ENCODE measurements at places on chromosomes 1 and 21.

DNA sequence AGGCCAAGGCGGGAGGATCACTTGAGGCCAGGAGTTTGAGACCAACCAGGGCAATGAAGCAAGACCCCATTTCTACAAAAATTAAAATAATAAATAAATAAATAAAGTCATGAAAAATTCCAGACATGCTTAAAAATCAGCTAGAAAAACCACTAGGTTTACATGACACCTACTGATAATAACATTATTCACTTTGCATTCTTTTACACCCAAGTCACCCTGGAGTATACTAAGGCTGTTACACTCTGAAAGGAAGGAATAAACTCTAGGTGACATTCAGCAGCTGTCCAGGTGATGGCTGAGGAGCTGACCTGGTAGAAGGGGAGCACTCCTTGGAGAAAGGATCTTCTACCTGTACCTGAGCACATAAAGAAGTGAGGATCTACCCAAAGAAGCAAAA is 179.2 kb downstream of the ZNF281 start:
- DNase-seq = no peak

- DNase-seq = no peak
Measured at GRCh38 chr1:116889380-116889779, 20.3 kb upstream of the PTGFRN start.

DNA sequence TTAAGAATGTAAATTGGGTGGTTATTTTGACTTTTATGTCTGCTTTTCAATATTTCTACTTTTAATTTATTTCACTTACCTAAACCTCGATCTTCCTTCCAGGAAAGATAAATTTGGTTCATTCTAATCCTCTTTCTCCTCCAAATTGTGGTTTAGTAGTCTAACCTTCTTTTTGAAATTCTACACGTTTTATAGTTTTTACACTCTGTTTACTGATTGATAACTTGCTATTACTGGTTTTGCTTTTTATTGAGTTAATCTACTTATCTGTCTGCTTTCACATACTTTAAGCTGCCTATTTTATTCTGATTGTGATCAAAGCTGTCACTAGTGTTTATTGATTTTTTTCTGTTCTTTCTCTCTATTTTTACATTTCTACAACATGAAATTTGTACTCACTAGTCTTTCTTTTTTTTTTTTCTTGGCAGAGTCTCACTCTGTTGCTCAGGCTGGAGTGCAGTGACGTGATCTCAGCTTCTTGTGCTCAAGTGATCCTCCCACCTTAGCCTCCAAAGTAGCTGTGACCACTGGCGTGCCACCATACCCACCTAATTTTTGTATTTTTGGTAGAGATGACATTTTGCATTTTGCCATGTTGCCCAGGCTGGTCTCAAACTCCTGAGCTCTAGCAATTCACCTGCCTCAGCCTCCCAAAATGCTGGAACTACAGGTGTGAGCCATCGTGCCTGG is 27.9 kb upstream of the ERRFI1 start:
- no peak for DNase-seq

- no peak for DNase-seq
Measured at GRCh38 chr21:10430005-10430404, 91.4 kb upstream of the TPTE start.

DNA sequence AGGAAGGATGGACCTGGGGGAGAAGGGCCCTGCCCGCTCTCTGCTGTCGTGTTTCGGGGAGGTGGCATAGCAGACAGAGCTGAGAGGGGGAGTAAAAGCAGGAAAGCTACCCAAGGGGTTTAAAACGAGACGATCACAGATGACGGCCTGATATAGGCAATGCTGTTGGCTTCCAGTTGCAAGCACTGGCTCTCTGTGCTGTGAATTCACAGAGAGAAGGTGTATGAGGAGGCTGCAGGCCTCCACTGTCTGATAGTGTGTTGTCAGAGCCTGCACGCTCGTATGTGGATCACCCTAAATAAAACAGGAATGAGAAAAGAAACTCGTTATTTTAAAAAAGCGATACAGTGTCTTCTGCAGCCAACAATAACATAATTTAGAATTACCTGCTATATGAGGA is 57.4 kb downstream of the LGR6 start:
- DNase-seq = no peak

- no peak for DNase-seq
Measured at GRCh38 chr1:43035821-43036741, 77.4 kb upstream of the SLC2A1 start.

GRCh38 chr1:116988248-116988647 is 13.3 kb upstream of the CD101 start:
- no peak for DNase-seq

DNA sequence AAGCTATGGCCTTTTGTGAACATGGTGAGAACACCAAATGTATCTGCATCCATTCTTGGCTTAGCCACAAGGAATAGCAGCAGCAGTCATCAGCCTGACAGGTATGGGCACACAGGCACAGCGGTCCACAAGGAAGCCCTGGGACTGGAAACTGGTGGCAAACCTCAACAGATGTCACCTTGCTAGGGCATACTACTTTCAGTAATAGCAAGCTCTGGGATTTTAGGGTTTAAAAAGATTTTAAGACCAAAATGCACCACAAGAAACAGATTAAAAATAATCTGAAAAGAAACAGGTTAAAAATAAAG is 9.7 kb upstream of the CADM3 start:
- no peak for DNase-seq

GRCh38 chr1:89697383-89697782 is 64.5 kb downstream of the LRRC8C start:
- DNase-seq = no peak

DNA sequence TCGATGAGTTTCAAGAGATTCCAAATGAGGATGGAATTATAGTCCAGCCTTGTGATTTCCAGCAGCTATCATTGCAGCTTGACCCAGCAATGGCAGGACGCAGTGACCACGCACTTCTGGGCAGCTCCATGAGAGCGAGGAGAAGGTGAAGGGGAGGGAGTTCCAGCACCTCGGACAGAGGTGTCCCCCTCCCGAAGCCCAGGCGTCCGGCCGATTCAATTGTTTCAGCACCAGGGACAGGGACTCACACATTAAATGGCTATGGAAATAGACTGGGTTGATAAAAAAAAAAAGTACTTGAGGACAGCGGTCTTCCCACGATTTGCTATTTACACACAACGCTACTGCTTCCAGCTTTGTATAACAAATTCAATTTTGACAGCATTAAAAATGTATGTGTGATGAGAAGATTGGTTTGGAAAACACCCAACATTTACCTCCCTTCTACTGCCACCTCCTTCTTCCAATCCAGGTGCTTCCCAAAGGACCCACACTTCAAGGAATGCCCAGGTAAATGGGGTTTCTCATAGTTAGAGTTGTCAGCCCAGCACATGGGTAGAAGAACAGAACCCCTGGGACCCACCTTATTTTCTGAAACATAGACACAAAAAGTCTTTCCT is 71.8 kb downstream of the DISP3 start:
- DNase-seq = peak; percentile 23

- DNase-seq = no peak
Measured at GRCh38 chr1:244773513-244773912, 61.9 kb upstream of the COX20 start.

GRCh38 chr1:195872376-195872775 is 735.9 kb downstream of the KCNT2 start:
- DNase-seq = no peak

DNA sequence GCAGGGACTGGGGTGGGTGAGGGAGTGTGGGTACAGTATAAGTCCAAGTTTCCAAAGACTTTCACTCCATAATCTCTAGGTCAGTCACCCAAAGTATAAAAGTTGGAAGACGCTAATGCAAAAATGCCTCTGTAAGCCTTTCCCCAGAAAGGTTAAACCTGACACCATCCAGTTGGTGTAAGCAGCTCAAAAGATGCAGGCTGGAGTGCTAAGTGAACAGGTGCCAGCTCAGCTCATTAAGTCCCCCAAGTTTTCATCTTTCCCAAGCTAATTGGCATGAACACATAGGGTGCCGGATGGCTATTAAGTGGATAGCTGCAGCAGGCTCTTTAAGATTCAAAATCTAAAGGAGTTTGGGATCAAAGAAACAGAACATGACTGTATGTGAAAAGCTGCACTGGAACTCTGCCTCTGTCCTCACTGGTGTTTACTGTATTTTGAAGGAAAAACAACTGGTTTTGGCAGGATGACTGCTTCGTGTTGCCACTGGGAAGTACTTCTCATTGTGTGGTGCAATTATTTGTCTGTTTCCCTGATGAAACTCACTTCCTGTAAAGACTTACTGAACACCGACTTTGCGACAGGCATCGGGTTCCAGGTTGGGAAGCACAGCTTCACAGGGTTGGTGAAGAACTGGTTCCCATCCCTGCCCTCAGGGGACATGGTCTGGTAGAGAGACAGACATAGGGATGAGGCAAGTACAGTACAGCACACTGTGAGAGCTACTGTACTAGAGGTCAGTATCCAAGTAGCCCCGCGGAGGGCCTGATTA is 152.7 kb downstream of the DAB1 start:
- no peak for DNase-seq

DNA sequence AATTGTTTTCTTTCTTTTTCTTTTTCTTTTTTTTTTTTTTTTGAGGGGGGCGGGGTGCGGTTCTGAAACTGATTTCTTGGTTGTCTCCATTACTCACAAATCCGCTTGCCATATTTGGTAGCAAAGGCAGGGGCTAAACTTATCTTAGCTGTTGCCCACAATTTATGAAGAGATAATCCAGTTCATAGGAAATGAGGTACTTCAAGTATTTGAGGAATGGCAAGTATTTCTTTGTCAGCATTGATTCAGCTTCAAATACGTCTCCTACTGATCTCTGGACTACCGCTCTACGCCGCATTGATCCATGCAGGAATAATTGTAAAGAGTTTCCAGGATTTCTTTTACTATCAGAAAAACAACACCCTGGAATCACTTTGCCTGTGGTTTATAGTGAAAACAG is 289.2 kb upstream of the DPYD start:
- DNase-seq = no peak

- DNase-seq = no peak
Measured at GRCh38 chr21:36723371-36723881, 24.5 kb downstream of the SIM2 start.

DNA sequence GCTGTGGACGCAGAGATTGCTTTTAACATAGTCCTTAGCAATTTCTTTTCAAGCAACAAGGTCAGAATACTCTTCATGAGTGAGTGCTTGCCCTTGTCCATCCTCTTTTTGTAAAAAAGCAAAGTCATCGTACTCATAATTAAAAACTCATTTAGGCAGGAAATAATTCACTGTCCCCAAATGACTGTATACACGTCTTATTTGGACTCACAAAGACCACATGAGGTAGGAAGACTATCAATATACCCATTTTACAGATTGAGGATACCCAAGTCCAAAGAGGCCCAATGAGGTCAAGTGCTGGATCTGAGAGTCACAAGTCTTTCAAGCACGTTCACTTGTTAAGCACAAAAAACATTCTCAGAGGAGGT is 13.2 kb downstream of the ITPKB start:
- no peak for DNase-seq

DNA sequence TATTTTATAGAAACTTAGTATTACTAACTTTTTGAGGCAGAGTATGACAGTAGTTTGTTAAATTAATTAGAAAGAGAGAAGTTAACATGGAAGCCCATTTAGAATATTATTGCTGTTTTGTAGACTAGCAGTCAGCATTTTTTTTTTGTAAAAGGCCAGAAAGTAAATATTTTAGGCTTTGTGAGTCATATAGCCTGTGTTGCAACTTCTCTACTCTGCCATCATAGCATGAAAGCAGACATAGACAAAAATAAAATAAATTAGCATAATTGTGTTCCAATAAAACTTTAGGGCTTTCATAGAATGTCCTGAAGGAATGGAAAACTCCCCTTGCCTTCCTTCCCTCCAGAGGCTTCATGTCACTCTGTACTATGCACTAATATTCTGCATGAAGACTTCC is 12.3 kb upstream of the RGS4 start:
- no peak for DNase-seq

DNA sequence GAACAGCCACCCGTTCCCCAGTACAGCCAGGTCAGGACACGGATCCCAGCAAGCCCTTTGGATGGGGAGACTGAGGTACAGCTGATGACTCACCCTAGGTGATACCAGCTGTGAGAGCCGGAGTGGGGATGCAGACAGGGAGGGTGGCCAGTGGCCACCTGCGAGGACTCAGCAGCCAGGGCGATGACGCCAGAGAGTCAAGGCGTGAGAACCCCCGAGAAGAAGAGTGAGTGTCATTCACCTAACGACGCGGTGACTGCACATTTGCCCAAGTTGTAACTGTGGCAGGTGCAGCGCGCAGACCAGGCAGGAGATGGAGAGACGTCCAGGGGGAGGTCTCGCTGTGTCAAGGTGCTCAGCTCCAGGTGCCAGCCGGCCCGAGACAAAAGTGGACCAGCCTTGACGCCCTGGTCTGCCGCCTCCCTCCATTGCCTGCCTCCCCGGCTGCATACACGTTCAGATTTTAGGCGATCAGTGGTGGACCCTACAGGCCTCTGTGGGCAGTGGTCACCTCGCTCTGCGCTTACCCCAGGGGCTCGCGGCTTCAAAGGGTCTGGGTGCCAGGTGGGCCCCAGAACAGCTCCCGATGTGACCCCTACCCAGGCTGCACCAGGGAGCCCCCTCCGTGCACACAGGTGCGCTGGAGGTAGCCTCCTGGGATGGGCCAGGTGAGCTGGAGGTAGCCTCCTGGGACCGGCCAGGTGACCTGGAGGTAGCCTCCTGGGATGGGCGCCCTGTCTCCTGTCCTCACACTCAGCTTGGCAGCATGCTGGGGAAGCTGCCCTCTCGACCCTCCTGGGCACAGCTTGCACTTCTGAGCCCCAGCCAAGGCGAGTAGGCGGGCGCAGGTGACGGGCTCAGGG is 11.9 kb downstream of the LRRC3 start:
- DNase-seq = no peak

DNA sequence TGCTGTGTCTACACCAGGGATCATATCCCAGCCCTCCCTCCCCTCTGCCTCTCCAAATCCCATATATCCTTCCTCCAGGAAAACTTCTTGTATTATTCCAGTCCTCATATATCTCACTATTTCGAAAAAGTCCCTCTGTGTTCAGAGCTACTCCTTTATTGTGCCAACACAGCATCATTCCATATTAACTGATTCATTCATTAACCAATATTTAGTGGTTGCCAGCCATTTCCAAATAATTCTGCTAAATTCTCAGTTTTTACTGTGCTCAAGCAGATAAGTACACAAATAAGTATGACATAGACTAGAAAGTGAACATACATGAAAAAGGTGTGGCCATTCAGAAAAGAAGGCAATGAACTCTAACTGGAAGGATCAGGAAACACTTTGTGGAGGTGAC is 241.6 kb upstream of the DUSP10 start:
- no peak for DNase-seq

DNA sequence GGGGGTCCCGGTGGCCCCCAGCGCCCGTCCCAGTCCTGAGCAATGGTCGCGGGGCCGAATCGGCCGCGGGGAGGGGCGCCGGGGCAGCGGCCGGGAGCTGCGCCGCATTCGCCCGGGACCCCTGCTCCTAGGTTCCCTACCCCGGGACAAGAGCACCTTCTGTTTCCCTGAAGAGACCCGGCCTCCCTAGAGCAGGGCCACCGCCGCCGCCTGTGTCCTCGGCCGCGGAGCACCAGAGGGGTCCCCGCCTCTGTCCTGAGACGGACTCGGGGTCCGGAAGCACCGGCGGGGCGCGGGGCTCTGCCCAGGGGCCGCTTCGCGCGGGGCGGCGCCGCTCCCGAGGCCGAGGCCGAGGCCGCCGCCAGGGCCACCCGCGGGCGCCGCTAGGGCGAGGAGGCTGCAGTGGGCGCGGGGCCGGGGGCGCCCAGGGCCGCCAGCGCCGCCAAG is 157.9 kb downstream of the CASZ1 start:
- no peak for DNase-seq
